ENCODE measurements at places on chromosomes 11 and 22.

DNA sequence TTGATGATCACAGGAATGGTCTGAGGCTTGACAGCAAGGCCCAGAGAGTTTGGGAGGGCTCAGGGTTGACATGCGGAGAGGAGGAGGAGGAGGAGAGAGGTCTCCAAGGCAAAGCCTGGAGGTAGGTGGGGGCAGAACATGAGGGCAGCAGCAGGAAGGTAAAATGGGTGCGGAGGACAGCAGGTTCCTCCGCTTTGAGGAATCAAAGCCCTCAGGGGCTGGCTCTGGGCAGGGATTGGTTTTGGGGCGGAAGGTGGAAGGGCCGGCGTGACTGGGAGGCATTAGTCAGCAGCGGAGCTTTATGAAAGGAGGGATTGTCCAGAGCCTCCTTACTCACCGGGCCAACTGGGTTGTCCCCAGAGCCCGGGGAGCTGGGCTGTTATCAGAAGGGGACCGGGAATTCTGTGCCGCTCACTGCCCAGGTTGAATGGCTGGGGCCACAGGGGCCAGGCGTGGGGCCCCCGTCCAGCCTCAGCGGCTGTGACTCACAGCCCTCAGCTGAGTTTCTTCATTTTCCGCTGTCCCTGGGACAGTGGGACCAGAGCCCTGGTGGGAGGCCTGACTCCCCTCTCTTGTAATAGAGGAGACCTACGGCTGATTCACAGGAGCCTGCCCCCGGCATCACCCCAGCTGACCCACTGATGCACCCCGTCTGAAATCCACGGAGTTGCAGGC lies 36.2 kb downstream of the LIF start:
- peak; percentile 54 for DNase-seq

- DNase-seq: no peak
Observed at GRCh38 chr22:46413725-46414379, 78.3 kb downstream of the TRMU start.

DNA sequence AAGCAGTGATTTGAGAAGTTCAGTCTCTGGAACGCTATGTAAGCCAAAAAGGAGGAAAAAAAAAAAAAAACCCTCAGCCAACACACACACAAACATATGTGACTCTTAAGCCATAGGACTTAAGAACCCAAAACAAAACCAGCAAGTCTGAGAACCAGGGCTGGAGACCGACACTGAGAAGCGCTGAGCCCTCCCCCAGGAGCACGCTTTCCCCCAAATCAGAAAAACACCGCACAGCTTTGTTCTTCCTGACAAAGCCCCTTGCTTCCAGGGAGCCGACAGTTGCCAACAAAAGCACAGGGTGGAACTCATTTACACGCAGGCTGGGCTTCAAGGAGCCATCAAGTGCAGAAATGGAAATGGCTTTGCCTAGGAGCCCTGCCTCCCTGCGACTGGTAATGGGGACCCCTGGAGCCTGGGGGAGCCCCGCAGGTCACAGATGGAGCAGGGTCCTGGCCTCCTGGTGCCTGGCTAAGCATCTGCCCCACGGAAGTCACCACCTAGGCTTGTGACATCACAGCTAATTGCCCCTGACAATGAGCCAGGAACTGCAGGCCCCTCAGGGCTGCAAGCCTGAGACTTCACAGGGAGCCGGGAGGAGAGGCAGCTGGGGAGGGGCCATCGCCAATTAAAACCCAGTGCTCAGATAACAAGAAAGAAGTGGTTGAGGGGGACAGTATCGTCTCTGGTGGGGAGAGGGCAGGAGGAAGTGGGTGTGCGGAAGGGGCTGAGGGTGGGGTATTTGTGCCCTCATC lies 66.9 kb downstream of the NFAM1 start:
- peak; percentile 66 for DNase-seq

- DNase-seq: no peak
Observed at GRCh38 chr22:27952091-27952490, 33.0 kb upstream of the PITPNB start.

- no peak for DNase-seq
Observed at GRCh38 chr22:31957970-31958594, 13.7 kb downstream of the YWHAH start.
